ENCODE measurements at places on chromosomes 5 and 9.

GRCh38 chr5:132684491-132684890 lies 10.7 kb downstream of the IL4 start:
- DNase-seq = no peak

- peak; percentile 36 for DNase-seq
Observed at GRCh38 chr9:121230256-121230655, 28.6 kb upstream of the RAB14 start.

DNA sequence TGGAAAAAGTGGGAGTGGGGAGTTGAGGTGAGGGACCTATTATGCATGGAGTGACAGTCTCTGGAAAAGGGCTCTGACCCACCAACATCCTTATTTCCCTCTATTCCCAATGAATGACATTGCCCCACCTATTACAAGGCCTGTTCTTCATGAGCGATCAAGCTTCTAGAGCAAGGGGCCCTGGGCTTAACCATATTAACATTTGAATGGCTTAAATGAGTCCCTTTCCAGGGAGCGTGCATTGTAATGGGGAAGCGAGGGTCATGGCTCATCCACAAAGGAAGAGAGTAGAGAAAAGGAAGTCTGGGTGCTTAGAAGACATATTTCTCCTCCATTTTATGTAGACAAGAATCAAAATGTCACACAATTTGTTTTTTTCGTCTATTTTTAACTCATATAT lies 255.5 kb downstream of the CAAP1 start:
- no peak for DNase-seq

DNA sequence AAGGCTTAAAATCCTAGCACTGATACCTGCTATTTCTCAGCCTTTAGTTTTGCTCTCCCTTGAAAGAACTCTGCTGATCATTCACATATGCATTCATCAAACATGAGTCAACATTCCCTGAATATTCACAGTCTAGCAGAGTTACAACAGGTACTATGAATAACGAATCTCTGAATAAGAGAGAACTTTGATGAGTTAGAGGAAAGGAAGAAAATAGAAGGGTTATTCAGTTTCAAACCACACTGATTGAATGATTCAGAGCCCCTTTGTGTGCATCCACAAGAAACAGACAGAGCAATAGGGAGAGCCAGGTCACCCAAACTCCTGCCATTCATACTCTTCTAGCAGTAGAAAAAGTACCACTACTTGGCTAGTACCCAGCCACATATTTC lies 36.0 kb downstream of the FOXD1 start:
- peak; percentile 71 for DNase-seq

GRCh38 chr5:22665801-22666200 lies 187.3 kb downstream of the CDH12 start:
- DNase-seq = no peak

DNA sequence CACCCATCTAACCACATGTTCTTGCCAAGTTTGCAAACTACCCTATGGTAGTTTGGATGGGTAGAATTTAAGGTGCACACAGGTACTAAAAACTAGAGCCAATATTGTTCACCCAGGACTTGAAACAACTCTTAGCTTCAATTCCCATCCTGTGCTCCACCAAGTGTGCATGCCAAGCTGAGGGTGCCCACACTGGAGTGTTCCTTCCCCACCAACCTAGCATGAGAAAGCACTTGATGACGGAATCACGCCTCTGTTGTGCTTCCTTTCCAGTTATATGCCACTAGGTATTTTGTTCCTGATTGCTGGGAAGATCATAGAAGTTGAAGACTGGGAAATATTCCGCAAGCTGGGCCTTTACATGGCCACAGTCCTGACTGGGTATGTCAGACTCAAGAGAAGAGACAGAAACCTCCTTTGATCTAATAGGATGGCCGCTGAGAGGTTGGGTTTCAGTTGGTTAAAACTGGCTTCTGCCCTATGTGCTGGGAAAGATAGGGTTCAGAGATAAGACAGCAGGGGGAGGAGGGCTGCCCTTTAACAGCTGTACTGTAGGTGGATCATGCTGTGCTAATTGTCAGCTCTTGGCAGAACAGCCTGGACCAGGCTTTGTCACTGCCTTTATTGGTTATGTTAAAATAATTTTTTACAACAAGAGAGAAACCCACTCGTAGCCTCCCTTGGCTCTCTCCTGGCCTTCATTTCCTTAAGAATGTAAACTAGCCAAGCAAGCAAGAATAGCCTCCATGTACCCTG lies 83.5 kb downstream of the SLC1A1 start:
- no peak for DNase-seq

GRCh38 chr5:20524991-20525529 lies 537.1 kb upstream of the CDH18 start:
- DNase-seq = peak; percentile 10

DNA sequence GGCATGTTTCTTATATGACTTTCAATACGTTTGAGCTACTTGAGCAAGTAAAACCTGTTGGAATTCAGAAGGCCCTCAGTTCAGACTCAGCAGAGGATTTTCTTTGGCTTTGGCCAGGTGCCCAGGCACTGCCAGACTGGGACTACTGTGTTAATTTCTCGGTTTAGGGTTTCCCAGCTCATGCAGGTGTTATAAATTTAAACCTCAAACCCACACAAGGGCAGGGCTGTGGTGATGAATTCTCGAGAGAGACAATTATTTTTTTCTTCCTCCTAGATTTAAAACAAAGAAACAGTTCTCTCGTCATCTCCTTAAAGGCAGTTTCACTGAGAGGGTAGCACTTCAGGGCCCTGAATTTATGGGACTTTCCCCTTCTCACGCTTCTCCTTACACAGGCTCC lies 406.0 kb upstream of the PIK3R1 start:
- DNase-seq = no peak

- DNase-seq = no peak
Observed at GRCh38 chr5:55232271-55232984, 980 bp downstream of the CCNO start.

- DNase-seq = no peak
Observed at GRCh38 chr9:13436591-13436990, 157.1 kb upstream of the MPDZ start.

- no peak for DNase-seq
Observed at GRCh38 chr9:137988051-137988450, 110.5 kb downstream of the CACNA1B start.

- peak; percentile 64 for DNase-seq
Observed at GRCh38 chr5:158485604-158486081, 614.1 kb downstream of the EBF1 start.

- no peak for DNase-seq
Observed at GRCh38 chr5:158033724-158034123, 174.8 kb upstream of the CLINT1 start.

DNA sequence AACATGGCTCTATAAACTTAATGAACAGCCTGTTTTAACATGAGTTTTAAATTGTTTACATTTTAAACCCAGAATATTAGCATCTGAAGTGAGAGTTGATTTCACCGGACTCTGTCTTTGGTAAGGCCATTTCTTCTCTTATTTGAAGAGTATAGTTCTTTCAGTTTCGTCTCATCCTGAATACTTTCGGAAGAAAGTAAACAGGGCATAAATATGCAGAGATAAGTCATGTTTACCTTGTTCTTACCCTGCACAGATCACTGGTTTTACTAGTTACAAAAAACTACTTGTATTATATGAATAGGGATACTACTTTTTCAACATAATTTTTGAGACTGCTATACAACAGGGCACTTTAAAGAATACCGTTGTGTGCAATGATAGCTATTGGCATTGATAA lies 656.3 kb upstream of the ZNF608 start:
- DNase-seq = no peak

DNA sequence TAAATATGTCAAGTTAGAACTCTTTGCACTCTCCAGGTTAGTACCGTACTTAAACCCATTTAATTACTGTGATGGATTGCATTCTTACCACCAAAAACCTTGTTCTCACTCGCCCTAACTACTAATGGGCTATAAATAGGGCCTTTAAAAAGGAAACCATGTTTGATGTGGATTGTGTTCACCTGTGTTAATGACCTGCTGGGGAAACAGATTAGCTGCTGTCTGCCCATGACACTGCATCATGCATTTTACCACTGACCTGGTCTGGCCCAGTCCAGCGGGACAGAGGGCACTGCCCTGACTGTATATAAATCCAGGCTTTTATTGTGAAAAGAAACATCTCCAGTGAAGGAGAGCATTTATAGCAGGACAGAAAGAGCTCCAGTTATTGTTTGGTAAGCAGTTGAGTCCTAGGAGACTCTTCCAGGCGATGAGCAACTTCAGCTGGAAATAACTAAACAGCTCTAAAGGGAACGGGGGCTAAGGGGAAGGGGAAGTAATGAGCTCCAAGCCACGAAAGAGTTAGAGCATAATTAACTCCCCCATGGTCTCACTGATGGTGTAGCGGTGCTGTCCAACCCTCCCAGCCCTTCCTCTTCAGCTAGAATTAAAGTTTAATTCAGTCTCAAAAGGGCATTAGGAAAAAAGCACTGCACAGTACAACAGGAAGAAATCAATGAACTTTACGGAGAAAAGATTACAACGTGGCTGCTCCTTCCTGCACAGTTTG lies 303.1 kb downstream of the ENC1 start:
- DNase-seq = no peak

DNA sequence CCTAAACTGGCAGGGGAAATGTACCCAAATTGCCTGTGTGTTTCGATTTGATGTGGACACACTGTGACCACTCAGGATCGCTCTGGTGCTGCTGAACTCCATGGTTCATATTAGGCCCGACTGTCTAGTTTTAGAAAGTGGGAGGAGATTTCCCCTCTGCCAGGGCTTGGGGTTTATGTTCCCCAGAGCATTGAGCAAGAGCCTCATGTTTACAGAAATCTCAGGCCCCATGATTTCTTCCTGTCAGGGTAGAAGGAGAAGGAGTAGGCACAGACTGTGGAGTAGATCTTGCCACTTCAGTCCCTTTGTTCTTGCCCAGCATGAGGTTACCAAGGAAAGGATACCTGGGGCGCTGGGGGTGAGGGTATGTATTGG lies 40.8 kb upstream of the GLRX start:
- peak; percentile 59 for DNase-seq

GRCh38 chr9:79570448-79571308 lies 1.1 kb upstream of the TLE4 start:
- no peak for DNase-seq

DNA sequence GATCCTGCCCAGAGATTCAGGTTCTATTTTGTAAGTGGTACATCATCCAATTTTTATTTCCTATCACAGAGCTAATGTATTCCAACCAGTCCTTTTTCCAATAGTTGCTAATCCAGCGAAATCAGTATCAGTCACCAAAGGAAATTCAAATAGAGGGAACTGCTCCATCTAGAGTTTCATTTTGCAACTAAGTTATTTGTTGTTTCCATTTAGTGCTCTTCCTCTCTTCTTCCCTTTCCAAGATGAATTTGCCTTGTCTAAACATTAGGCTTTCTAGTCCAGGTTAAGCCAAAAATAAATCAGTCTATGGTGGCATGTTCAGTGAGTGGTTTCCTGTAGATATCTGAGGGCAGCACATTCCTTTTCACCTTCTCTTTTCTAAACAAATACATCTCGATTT lies 79.8 kb upstream of the SPATA31D4 start:
- DNase-seq = no peak

GRCh38 chr9:135736272-135736978 lies 34.4 kb downstream of the KCNT1 start:
- no peak for DNase-seq

DNA sequence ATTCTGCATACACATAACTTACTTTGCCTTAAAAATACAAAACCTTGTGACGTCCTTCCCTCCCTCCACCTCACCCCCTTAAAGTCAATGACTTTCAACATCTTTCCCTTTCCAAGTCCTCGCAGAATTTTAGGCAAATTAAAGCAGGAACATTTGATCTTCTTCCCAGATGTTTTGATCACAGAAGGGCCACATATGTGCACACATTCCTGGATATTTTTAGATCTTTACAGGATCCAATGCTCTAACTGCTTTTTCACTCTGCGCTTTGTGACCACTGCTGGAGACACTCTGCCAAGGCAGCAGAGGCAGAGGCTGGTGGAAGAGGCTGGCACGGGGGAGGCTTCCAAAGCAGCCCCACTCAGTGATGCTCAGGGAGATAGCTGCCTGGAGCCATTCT lies 130.7 kb downstream of the SEC61B start:
- DNase-seq = peak; percentile 72

DNA sequence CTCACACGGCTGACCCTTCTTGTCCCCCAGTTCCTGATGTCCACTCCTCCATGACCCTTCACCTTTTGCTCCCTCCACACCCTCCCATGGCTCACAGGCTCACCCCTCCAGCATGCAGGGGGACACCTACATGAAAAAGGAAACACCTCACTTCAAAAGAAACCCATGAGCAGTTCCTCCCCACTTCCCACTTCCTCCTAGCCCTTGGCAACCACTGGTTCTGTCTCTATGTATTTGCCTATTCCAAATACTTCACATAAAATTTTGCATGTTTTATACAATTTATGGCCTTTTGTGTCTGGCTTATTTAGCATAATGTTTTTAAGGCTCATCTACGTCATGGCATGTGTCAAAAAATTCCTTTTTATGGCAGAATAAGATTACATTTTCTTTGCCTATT lies 100.2 kb upstream of the S1PR3 start:
- no peak for DNase-seq

DNA sequence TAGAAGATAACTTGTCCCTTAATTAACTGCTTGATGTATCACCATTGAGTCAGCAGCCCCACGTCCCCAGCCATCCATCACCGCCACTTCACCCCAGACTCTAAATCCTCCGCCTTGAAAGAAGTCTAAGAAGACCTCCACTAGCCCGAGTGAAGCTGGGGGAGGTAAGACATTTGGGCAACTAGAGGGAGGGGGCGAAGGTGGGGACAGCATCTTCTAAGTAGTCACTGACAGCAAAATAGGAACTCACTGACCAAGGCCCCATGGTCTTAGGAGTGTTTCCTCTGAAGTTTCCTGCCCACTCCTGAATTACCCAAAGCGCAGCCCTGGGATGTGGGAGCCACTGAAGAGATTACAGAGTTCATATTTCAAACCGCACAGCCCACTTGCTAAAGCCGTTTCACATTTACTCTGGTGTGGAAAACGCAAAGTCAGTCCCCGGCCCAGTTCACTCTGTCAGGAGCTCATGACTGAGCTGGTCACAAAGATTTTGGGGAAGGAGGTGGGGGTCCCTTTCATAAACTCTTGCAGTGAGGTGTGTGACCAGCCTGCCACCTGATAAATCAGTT lies 107.4 kb downstream of the LHFPL2 start:
- no peak for DNase-seq

GRCh38 chr9:91734371-91734981 lies 215.6 kb downstream of the ROR2 start:
- DNase-seq = no peak

DNA sequence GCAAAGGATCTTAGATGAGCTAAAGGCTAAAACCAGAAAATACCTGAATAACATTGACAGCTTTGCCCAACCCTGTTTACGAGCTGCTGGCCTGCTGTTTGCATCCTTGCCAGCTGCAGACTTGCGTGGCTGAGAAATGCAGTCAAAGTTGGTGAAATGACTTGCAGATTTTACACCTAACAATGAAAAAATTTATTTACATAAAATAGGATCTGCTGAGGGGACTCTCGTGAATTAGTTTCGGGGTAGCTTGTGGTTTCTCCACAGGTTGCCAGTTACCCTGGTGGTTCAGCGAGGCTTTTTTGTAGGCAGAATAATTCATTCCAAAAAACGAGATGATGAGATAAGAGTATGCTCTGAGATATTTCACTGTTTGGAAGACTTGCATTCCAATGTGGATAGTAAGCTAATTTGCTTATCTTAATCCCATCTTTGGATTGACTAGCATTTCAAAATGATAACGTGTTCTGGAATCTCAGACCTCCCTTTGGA lies 65.7 kb upstream of the FANCC start:
- DNase-seq = peak; percentile 83
